ENCODE measurements at places on chromosomes 5 and 9.
A peak's percentile ranks its signal among the peaks of the same experiment; 100 is the strongest.

DNA sequence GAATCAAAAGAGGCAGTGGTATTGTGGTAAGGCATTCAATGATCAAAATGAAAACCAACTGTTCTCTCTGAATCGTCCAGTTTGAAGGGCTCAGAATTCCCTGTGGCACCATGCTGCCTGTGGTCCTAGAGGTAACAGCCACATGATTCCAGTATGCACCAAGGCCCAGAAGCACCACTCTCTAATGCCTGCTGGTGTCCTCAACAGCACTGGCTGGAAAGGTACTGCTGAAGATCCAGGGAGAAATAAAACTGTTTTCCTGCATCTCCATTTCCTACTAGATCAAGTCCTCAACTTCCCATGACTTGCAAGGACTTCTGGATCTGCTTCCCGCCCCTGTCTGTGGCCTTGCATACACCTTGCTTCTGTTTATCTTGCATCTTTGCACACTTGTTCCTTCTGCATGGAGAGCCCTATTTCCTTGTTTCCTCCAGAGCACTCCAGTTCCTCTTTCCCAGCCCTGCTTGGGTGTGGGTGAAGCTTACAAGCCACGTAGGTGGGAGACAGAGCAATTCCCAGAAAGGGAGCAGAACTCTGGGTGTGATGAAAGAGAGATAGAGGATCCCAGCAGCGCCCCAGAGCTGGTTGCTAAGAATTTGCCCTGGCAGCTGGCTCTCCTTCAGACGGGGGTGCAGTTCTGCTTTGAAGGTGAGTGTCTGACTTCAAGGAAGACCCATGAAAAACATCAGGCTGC, 41.0 kb upstream of the EQTN start:
- no peak for DNase-seq

DNA sequence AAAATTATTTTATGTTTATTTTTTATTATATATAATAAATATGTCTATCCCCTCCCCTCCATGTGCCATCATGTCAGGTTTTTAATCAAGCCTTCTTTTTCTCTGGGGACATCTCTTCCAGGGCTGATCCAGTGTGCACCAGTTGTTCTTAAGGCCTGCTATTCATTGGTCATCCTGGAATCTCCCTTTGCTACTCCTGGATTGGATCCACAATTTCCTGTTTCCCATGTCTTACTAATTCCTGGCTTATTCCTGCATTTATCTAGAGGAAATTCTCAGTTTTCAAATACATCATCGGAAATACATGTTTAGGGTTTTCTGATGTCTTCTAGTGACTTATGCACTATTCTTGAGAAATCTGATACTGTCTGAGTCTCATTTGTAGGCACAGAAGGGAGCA, 56.8 kb downstream of the ANGPTL2 start:
- DNase-seq = no peak

DNA sequence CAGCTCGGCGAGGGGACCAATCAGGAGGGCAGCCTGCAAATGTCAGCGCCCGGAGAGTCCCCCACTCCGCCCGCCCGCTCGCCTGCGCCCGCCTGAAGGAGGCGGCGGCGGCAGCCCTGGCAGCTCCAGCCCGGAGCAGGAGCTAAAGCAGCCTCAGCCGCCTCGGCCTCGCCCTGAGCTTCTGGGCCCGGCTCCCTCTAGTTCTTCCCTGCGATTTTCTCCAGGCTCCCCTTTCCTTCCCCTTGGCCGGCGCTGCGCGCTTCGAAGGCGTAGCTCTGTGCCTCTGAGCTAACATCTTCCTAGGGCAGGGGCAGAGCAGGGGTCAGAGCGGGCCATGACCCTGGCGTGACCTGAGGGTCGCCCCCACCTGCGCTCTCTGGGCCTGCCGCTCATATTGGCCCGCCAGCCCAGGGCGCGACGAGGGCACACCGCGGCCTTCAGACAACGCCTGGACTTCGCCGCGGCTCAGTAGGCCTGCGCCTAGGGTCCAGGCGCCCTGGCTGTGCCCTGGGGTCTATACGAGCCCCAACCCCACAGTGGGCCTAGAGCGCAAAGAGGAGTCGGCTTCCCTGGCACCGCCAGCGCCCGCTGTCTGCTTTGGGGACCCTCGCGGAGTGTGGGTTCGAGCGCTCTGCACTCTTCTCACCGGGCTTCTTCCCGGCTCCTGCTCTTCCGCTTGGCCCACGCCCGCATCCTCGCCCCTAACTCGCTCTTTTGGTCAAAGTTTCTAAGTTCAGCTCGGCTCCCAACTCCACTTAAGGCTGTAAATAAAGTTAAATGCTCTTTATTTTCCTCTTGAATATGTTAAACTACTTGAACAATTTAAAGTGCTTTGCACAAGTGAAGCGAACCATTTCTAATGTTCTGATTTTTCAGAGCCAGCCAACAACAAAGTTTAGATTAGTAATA, 504 bp upstream of the OTP start:
- DNase-seq = peak; percentile 70

DNA sequence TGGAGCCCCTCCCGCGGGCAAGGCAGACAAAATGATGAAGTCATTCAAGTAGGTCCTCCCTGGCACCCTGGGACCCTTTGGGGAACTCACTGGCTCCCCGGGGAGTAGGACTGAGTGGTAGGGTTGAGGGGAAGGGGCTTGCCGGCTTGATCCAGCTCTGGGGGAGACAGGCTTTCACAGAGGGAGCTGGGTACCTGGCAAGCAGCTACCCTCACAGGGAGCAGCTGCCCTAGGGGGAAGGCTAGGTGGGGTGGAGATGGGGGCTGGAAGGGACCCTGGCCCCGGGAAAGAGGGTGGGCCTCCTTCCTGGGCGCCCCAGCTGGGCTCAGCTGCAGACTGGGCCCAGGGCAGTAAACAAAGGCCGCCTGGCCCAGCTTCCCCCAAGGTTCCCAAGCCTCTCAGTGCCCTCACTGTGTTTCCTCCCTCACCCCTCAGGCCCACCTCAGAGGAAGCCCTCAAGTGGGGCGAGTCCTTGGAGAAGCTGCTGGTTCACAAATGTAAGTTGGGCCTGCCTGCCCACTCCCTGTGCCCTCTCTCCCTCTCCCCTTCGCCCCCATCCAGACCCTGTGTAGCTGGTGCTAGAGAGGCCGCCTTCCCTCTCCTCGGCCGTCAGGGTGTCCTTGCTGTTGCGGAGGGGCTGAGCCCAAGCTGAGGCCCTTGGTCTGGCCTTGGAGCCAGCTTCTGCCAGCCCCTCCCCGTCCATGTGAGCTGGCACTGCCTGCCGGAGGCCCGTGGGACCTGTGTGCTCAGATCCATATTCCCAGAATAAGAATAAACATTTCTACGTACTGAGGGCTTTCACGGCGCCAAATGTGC, 131.2 kb downstream of the RGS3 start:
- DNase-seq = no peak

DNA sequence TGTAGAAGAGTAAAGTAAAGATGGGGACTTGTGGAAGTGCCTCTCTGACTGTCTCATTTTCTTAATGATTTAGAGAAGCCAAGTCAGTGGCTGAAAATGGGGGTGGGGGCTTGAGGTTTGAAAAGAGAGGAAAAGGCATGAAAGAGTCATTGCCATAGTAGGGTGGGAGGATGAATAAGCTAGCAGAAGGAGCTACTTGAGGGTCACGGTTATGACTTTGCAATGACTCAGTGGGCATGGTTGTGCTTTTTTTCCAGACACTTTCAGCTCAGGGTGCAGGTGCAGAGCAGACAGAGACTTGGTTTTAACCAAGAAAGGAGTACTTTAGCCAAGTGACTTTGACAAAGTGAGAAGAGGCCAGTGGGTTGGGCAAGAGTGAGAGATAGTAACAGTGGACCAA, 117.8 kb downstream of the PTTG1 start:
- no peak for DNase-seq

DNA sequence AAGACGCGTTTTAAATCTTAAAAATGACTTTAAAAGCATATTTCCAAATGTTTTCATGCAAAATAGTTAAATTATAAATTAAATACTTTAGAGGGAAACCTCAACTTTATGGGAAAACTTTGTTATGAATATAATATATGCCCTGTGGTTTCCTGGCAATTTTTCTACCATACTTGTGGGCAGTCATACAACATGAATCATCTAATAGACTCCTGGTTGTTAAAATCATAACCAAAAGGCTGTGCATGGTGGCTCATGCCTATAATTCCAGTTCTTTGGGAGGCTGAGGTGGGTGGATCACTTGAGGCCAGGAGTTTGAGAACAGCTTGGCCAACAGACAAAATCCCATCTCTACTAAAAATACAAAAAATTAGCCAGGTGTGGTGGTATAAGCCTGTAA, 18.2 kb downstream of the ATP10B start:
- no peak for DNase-seq

- no peak for DNase-seq
Measured at GRCh38 chr9:89498852-89499480, 1.1 kb upstream of the SEMA4D start.

GRCh38 chr9:117548556-117548955, 133.7 kb upstream of the ASTN2 start:
- no peak for DNase-seq

- no peak for DNase-seq
Measured at GRCh38 chr5:173823721-173824567, 64.2 kb upstream of the CPEB4 start.

- DNase-seq = no peak
Measured at GRCh38 chr5:73899055-73899454, 273.1 kb downstream of the ARHGEF28 start.

- DNase-seq = no peak
Measured at GRCh38 chr9:137272241-137273094, 5.1 kb upstream of the TOR4A start.

DNA sequence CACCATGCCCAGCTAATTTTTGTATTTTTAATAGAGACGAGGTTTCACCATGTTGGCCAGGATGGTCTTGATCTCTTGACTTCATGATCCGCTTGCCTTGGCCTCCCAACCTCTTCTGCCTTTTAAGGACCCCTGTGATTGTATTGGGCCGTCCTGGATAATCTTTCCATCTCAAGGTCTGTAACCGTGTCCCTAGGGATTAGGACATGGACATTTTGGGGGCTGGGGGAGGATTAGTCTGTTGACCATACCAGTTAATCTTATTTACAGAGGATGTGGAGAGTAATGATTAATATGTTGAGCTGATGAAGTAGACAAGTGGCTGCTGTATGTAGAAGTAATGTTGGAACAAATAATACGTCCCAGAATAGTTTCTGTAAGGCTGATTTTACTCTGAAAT, 23.1 kb downstream of the LNPEP start:
- DNase-seq = no peak

DNA sequence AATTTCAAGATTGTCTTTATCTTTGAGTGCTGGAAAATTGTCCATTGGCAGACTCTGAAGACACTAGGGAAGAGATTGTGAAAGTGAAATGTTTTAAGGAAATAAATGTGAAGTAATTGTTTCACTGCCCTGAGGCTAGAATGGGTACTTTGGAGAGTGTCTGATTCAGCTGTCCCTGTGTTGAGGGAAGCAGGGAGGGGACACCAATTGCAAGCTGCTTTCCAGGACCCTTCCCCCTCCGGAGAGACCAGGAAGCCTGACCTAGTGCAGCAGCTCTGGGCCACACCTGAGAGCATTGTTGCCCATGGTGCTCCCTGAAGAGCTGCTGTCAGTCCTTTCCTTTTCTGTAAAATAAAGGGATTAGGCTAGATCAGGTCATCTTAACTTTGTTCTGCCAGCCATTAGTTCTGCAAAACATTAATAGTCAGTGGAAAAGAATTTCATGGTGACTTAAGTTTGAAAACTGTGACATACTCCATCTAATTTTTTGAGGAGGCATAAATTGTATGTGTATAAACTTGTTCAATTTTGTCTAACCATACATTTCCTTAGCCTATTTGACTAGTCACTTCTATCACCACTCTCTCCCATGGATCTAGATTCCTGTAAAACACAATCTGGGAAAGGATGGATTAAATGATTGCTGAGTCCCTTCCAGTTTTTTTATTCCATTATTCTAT, 18.8 kb downstream of the MAP1B start:
- DNase-seq = no peak

DNA sequence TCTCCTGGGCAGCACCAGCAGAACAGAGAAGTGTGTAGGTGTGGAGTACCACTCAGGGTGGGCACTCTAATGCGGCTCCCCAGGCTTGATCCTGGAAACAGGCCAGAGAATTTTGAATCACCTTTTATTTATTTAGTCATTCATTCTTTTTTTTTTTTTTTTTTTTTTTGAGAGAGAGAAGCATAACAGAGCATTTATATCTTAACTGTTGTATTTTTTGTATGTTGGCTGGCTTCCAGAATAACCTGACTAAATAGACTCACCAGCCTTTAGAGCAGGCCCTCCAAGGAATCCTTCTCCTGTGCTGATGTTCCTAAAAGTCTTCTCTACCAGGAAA, 153.4 kb downstream of the PIK3R1 start:
- DNase-seq = no peak

DNA sequence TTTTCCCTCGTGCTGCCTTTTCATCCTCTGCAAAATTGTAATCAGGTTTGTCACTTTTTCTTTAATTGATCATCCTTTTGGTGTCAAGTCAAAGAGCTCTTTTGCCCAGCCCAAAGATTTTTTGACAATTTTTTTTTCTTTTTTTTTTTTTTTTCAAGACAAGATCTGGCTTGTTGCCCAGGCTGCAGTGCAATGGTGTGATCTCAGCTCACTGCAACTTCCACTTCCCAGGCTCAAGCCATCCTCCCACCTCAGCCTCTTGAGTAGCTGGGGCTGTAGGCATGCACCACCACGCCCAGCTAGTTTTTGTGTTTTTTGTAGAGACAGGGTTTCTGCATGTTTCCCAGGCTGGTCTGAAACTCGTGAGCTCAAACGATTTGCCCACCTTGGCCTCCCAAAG, 36.7 kb downstream of the CDK7 start:
- no peak for DNase-seq

DNA sequence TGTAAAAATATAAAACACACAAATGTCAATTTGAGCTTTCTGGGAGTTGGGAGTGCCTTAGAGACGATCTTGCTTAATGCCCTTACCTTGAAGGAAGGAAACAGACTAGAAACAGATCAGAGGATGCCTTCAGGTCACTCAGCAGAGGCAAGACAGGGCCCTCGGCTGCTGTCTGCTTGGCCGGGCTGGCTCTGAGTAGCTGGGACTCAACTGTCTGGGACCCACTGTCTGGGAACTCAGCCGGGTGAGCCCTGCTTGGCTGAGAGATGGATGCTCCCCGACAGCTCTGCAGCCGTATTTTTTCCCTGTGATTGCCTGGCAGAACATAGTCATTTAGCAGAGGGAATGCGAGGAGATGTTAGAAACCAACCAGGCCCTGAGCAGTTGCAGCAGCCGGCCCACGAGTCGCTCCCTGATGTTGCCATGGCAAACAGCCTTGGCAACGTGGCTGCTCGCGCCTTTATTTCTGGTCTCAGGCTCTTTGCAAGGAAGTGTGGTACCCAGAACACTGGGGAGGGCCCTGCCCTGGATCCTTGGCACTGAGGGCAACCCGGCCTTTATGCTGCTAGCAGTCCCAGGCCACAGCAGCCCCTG, 10.9 kb downstream of the PPARGC1B start:
- DNase-seq = no peak

GRCh38 chr5:35246411-35246810, 16.1 kb upstream of the PRLR start:
- DNase-seq = no peak

- no peak for DNase-seq
Measured at GRCh38 chr9:77748214-77748772, 100.2 kb upstream of the GNA14 start.

- no peak for DNase-seq
Measured at GRCh38 chr9:82080265-82080664, 91.7 kb downstream of the SPATA31D1 start.
